ENCODE measurements at places on chromosomes 16 and 17.
A peak's percentile ranks its signal among the peaks of the same experiment; 100 is the strongest.

- DNase-seq: no peak
Measured at GRCh38 chr16:85696781-85697180, 8.0 kb upstream of the GINS2 start.

DNA sequence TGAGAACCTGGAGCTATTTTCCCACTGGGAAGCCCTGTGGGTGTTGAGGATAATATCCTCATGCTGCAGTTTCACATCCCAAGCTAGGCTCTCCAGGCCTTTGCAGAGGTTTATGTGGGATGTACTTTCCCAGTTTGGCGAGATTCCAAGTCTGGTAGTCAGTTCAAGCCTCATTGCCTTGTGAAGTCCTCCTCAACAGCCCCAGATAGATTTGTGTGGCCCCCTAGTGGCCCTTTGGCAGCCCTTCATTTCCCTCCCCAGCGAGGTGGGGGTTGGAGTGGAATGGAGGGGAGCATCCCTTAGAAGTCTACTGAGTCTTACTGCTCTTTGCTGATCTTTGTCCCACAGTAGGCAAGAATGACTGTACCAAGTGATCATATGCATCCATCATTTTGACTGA lies 137.9 kb downstream of the CDH11 start:
- DNase-seq: no peak

GRCh38 chr17:17041018-17041521 lies 1.2 kb upstream of the MPRIP start:
- DNase-seq: no peak

DNA sequence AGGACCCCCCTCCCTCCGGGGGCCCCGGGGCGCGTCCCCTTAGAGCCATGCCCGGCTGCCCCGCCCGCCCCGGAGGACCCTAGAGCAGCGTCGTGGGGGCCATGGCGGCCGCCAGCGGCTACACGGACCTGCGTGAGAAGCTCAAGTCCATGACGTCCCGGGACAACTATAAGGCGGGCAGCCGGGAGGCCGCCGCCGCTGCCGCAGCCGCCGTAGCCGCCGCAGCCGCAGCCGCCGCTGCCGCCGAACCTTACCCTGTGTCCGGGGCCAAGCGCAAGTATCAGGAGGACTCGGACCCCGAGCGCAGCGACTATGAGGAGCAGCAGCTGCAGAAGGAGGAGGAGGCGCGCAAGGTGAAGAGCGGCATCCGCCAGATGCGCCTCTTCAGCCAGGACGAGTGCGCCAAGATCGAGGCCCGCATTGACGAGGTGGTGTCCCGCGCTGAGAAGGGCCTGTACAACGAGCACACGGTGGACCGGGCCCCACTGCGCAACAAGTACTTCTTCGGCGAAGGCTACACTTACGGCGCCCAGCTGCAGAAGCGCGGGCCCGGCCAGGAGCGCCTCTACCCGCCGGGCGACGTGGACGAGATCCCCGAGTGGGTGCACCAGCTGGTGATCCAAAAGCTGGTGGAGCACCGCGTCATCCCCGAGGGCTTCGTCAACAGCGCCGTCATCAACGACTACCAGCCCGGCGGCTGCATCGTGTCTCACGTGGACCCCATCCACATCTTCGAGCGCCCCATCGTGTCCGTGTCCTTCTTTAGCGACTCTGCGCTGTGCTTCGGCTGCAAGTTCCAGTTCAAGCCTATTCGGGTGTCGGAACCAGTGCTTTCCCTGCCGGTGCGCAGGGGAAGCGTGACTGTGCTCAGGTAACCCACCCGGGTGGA lies 759 bp downstream of the ALKBH5 start:
- DNase-seq: peak; percentile 71

DNA sequence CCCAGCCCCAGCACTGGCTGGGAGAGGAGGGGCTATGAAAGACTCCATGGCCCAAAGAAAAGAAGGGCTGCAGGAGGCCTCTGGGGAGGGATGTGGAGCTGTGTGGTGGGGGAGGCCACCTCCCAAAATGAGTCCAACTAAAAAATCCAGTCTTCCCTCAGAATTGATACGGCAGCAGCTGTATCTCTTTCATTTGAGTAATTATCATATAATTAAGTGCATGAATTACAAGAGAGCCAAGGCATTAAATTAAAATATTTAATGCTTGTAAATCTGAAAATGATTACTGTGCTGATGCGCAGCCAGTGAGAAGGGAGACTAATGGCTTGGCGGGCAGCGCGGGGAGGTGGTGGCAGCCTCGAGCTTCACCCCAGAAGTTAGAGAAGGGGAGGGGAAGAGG lies 192.8 kb downstream of the C16orf78 start:
- DNase-seq: no peak

- DNase-seq: no peak
Measured at GRCh38 chr17:79793924-79794304, 3.0 kb downstream of the CBX8 start.

- peak; percentile 59 for DNase-seq
Measured at GRCh38 chr17:37791447-37792399, 46.9 kb upstream of the HNF1B start.

DNA sequence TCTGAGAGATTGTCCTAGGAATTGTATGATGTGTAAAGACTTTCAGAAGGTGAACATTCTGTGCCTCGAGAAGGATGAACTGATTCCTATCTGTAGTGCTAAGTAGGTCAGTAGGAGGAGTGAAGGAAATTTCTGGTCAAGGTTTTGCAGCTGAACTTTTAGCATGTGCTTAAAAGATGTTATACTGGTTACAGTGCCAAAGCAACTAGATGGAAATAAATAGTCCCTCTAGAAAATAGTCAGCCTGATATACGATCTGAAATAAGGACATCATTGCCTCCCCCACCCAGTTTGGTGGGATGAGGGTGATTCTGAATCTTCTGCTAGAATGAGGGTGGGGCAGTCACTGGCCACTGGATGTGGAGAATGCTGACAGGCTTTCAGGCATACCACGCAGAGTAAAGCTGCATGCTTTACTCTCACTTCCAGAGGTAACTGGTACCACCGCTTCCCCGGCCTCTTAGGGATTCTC lies 57.2 kb upstream of the VPS4A start:
- no peak for DNase-seq

GRCh38 chr16:53358884-53359283 lies 75.4 kb upstream of the RBL2 start:
- DNase-seq: no peak

- DNase-seq: peak; percentile 62
Measured at GRCh38 chr17:82204831-82205719, 7.6 kb downstream of the CCDC57 start.

DNA sequence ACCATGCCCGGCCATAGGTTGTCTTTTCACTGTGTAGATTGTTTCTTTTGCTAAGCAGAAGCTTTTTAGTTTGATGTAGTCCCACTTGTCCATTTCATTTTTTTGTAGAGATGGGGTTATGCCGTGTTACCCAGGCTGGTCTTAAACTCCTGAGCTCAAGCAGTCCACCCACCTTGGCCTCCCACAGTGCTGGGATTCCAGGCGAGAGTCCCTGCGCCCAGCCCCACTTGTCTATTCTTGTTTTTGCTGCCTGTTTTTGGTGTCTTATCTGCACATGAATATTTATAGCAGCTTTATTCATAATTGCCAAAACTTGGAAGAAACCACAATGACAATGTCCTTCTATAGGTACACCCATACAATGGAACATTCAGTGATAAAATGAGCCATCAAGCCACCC lies 18.8 kb upstream of the SBK1 start:
- DNase-seq: no peak

GRCh38 chr16:8972843-8973586 lies 9.3 kb upstream of the USP7 start:
- DNase-seq: no peak
